ENCODE measurements at places on chromosomes 2 and 18.
A peak's percentile ranks its signal among the peaks of the same experiment; 100 is the strongest.

GRCh38 chr18:21943456-21943855 is 202.9 kb downstream of the MIB1 start:
- DNase-seq, result no peak

DNA sequence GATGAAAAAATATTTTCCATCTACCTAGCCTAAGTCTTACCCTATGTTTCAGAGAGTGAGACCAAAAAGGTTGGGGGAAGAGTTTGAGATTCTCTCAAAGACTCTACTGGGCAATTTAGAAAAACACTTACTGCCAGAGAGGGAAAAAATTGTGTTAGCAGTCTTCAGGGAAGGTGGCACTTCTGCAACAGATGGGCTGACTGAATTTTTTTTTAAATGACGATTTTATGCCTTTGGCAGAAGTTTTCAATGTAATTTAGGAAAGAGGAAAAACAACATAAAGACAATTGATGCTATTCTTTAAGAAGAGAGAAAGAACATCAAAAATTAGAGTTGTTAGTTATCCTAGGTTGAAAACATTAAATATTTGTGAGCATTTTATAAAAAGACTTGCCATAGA is 1894.5 kb upstream of the PIK3C3 start:
- no peak for DNase-seq

DNA sequence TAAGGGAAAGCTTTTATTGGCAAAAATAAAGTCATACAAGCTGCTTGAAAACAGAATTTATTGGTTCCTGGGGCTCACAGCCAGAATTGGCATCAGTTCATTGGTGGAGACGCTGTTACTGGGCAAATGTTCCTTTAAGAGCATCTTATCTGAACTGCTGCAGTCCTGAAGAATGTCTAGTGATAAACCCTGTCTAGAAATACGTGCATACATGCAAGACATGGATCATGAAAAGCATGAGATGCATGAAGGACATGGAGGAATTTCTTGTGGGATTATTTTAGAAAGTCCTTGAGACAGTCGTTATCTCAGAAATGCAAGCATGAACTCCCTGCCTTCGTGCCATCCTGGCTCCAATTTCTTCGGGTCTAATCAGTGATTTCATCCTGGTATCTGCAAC is 32.5 kb upstream of the FHOD3 start:
- no peak for DNase-seq

- no peak for DNase-seq
These were observed 133.8 kb upstream of the ACVR2A start for GRCh38 chr2:147711031-147711430.

DNA sequence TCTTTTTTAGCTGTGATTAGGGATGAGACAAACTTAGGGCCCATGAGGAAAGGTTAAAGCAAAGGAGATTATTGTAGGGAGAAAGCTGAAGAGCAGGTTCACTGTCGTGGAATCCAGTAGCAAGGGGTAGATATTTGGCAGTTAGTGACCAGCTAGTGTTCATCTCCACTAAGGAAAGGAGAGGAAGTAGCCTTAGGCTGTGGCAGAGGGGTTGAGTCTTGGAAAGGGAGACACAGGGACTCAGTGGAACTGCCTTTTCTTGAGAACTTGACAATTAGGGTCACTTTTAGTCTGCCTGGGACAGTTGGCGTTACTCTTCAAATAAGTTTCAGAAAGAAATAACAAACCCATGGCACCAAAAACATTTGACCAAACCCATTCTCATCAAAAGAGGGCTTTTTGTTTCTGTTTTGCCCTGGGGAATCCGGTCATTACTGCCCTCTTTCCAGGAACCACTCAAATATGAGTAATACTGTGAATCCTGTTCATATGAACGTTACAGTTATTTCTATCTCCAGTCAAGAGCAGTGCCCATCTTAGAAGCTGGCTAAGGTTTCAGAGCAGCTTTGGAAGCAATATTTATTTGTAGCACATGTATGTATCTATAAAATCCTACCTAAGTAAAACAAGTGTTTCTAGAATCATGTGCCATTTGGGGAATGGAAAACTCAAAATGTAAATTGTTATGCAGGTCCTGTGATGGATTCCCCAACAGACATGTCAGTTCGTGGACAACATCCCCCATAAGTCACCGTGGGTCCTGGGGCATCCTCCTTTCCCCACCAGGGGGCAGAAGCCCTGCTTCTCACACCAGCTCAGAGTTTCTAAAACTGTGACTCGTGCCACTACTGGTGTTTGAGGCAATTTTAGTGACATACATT is 77.3 kb upstream of the PHLPP1 start:
- DNase-seq, result no peak

DNA sequence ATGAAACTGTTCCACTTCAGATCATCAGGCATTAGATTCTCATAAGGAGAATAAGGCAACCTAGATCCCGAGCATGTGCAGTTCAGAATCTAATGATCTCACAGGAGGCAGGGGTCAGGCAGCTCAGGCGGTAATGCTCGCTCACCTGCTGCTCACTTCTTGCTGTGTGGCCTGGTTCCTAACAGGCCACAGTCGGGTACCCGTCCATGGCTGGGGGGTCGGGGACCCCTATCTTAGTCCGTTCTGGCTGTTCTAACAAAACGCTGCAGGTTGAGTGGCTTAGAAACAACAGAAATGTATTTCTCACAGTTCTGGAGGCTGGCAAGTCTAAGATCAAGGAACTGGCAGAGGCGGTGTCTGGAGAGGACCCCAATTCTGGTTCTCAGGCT is 79.2 kb downstream of the ASB1 start:
- DNase-seq, result no peak

DNA sequence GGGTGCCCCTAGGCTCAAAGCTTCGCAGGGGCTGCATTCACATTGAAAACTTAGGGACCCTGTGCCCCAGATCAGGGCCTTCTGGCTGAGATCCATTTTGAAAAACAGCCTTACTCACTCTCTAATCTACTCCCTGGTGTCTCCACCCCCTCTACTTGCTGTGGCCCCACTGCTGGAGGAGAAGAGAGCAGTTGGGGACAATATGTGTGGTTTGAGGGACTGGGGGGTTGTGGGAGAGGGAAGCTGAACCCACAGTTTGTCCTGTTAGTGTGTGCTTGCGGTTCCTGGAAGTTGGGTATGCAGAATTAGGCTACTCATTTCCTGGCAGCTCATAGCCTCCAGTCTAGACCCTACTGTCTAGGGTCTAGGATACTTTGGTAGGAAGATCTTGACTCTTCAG is 211.4 kb downstream of the PRKCE start:
- DNase-seq, result no peak

- no peak for DNase-seq
These were observed 106.7 kb downstream of the MEIS1 start for GRCh38 chr2:66541646-66542045.

GRCh38 chr2:172050479-172051125 is 34.7 kb upstream of the DLX1 start:
- DNase-seq, result no peak

- DNase-seq, result no peak
These were observed 29.2 kb upstream of the PPP4R1 start for GRCh38 chr18:9643549-9643948.

DNA sequence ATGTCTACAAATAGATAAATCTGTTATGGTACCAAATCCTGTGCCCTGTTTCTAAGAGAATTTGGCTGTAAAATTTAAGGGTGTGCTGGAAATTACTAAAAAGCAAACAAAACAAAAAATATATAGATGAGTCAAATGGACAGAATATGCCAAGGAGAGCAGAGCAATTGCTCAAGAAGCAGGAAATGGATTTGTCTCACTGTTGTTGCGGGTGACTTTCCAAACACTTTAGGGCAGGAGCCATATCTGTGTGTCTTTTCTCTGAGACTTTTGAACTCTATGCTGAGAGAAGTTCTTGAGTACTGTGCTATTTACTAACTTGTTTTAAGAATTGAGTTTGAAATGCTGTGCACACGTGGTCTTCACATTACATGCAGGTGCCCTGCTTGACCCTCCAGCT is 221.7 kb downstream of the PHLPP1 start:
- no peak for DNase-seq

GRCh38 chr2:66526180-66526579 is 91.3 kb downstream of the MEIS1 start:
- no peak for DNase-seq

GRCh38 chr2:239313776-239314175 is 87.0 kb downstream of the HDAC4 start:
- DNase-seq, result no peak

GRCh38 chr18:78777992-78778391 is 201.6 kb upstream of the SALL3 start:
- peak; percentile 68 for DNase-seq

GRCh38 chr18:78753240-78753639 is 226.4 kb upstream of the SALL3 start:
- DNase-seq, result no peak

DNA sequence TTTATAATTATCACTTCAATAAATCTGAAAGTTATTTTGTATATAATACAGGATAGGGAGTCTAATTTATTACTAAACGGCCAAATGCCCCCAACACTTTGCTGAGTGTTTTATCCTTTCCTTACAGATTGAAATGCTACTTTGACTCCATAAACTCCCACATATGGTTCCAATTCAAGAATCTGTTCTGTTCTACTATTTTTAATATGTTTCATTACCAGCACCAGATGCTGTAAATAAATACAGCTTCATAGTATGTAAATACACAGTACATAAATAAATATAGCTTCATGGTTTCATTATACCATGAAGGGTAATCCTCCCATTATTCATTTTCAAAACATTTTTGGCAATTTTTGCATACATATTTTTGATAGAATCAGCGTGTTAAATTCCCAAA is 34.0 kb upstream of the MREG start:
- DNase-seq, result no peak

DNA sequence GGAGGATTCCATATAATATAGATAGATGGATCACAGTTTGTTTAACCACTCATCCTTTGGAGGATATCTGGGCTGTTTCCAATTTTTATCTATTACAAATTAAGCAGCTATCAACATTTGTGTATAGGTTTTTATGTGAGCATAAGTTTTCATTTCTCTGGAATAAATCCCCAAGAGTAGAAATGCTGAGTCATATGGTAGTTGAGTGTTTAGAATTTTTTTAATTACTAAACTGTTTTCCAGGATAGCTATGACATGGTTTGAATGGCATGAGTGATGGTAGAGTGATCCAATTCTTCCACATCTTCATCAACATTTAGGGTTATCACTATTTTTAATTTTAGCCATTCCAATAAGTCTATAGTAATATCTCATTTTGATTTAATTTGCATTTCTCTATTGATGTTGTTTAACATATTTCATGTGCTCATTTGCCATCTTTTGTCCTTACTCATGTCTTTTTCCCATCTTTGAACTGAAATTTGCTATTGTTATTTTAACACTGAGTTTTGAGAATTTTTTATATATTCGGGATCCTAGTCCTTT is 31.4 kb downstream of the ABCB11 start:
- no peak for DNase-seq

DNA sequence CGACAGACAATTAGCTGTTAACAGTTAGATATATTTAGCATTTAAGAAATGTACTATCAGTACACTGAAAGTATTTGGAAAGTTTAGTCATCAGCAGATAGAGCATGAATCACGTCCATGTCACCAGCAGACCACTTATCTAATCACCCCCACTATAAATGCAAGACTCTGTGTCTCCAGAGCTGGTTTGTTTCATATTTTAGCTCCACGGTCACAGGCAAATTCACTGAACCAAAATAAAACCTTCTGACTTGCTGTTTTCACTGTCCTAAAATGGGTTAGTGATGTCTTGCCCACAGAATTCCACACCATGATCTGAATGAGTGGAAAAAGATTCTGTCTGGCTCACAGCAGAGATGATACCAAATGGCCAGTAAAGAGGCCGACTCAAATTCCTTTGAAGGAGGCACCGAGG is 64.9 kb downstream of the CDH2 start:
- no peak for DNase-seq

GRCh38 chr18:74286106-74286855 is 5.5 kb downstream of the CYB5A start:
- no peak for DNase-seq

GRCh38 chr2:102138331-102138730 is 4.2 kb upstream of the IL1R1 start:
- DNase-seq, result no peak

DNA sequence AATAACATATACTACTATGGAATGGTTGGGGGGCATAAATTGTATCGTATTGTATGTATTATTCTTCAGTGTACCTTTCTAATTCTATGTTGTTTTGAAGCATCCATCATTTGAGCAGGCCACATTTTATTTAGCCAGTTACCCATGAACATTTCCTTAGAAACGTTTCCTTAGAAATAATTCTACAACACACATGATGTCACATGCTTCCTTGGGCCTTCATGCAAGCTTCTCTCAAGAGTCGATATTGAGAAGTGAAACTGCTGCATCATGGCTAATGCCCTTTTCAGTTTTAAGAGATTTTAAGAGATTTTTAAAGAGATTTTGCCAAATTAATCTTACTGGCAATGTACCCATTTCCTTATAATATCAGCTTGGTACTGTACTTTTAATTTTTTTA is 63.9 kb downstream of the ALPK2 start:
- DNase-seq, result no peak

DNA sequence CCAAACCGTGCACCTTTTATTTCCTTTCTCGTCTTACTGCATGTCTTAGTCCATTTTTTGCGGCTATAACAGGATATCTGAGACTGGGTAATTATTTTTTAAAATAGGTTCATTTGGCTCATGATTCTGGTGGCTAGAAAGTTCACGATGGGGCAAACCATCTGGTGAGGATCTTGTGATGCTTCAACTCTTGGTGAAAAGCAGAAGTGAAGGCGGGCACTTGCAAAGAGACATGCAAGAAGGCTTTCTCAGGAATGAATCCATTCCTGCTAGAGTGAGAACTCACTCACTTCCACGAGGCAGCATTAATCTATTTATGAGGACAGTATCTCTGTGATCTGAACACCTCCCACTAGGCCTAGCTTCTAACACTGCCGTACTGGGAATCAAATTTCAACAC is 327.1 kb upstream of the RBMS1 start:
- DNase-seq, result no peak

- no peak for DNase-seq
These were observed 10.2 kb upstream of the THNSL2 start for GRCh38 chr2:88159955-88160415.

- no peak for DNase-seq
These were observed 28.5 kb upstream of the AQP4 start for GRCh38 chr18:26893996-26894395.

- DNase-seq, result peak; percentile 60
These were observed 26.9 kb downstream of the SDC1 start for GRCh38 chr2:20198001-20198400.

DNA sequence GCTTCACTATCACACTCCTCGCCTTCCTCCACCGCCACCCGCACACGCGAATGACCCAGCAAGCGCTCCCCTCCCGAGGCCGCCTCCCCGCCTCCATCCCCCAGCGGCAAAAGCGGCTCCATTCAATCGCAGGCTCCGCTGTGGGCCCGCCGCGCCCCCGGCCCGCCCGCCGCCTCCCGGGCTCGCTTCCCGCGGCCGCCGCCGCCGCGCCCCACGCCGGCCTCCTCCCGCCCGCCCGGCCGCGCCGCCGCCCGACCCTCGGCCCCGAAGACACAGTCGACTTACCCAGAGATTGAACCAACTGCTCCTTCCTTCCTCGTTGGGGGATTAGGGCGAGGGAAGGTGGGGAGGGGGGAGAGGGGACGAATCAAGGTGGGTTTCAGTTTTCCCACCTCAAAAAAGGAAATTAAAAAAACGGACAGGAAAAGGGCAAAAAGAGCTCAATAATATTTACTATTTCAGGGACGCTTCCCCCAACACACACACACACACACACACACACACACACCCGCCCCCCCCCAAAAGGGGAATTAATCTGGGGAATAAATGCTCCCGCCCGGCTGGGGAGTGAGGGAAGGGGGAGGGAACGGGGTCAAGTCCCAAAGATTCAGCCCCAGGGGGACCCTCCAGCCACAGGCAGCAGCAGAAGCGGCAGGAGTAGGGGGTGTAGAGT is 743 bp downstream of the XPO1 start:
- peak; percentile 89 for DNase-seq
